HL-60 (cell line): ENCODE measurements at places on chromosomes 1 and 21.

- DNase-seq = no peak
These were observed 163.0 kb upstream of the EDN2 start for GRCh38 chr1:41647221-41648135.

- no peak for DNase-seq
These were observed 57.4 kb upstream of the ACOT11 start for GRCh38 chr1:54490361-54491248.

DNA sequence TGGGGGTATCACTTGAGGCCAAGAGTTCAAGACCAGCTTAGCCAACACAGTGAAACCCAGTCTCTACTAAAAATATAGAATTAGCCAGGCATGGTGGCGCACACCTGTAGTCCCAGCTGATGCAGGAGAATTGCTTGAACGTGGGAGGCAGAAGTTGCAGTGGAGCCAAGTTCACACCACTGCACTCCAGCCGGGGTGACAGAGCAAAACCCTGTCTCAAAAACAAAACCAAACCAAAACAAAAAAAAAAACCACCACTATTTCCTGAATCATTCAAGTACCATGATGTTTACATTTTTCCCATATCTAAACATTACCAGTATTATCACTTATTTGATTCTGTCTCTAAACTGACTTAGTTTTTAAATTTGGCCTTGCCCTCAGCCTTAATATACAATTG, 29.5 kb downstream of the TUT4 start:
- DNase-seq = no peak

DNA sequence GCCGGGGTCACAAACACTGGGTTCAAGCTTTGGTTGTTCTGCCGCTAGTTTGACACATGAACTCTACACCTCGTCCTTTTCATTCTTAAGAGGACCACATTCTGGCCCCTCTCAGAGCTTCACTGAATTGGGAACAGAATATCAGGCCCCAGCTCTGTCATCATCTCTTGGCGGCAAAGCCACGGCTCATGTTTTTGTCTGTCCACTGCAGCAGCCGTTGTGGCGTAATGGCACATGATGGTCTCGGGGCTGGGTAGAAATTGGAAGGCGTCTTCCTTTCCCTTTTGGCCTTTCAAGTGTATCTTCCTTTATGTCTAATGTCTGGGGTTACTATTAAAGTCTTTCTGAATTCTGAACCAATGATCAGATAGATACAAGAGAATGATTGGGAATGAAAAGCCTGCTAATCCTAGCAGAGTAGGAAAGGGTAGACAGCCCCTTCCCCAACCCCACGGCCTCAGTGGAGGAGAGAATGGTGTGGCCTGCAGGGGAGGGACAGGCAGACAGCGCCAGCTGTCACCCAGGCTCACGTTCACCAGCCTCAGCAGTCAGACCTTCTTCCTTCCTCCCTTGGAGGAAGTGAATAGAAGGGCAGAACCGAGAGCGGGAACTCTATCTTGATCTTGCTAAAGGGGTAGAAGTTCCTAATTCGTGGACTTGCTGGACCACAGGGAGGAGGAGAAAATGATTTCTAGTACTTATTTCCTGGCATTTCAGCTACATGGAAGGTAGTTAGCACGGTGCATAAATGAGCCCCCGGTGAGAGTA, 498.1 kb downstream of the KIF26B start:
- DNase-seq = peak; percentile 39

- DNase-seq = no peak
These were observed 115.4 kb upstream of the HOOK1 start for GRCh38 chr1:59699227-59699847.

DNA sequence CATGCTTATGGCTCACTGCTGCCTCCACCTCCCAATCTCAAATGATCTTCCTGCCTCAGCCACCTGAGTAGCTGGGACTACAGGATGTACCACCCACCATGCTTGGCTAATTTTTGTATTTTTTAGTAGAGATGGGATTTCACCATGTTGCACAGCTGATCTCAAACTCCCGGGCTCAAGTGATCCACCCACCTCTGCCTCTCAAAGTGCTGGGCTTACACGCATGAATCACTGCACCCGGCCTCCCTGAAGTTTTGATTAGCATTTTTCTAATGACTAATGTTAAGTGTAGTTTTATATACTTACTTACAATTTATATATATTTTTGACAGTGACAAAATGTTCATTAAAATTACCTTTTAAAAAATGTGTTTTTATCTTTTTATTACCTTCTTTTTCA, 41.1 kb downstream of the ZNF678 start:
- no peak for DNase-seq

GRCh38 chr1:59124166-59124565, 172.7 kb upstream of the FGGY start:
- DNase-seq = peak; percentile 41

- DNase-seq = no peak
These were observed 16.0 kb upstream of the OVAAL start for GRCh38 chr1:180542838-180543145.

DNA sequence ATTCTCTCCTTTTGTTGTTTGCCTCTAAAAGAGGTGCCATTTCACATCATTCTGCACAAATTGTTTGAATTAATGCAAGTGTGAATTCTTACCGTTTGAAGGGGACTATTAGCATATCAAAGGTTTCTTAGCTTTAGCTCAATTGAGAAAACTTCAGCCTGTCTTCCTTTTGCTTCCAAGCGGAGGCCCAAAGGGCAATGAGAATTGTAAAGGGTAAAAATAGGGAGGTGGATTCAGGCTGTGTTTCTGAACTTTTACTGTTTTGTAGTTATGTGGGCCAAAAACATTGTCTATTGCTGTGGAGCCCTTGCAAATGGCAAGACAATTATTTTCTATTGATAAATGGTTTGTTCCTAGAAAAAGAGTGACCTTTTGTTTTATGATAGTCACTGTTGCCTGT, 3.6 kb downstream of the ADGRL2 start:
- no peak for DNase-seq

GRCh38 chr1:241310451-241310850, 46.6 kb downstream of the RGS7 start:
- DNase-seq = no peak

DNA sequence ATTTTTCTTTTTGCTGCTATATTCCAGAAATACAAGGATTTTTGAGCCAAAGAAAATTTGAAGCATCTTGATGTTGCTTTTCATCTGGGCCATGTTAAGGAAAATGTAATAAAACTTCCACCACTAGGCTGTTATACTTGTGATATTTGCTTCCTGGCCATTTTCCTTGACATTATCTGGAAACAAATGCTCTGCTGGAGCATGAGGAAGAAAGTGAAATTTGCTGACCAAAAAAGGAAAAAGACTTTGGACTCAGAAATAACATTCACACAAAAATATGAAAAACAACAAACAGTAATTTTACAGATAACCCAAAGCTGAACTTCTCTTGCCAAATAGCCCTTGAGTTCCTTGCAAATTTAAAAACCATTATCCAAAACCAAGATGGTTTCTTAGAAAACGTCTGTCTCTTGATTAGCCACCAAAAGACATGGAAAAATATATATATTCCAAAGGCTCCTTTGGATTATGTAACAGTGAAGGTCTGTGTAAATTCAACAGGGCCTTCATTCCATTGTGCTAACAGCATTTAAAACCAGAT, 344.5 kb downstream of the LMX1A start:
- no peak for DNase-seq
